ENCODE measurements at places on chromosomes 1 and 21.

- no peak for DNase-seq
Measured at GRCh38 chr21:16205527-16205926, 475.7 kb downstream of the USP25 start.

DNA sequence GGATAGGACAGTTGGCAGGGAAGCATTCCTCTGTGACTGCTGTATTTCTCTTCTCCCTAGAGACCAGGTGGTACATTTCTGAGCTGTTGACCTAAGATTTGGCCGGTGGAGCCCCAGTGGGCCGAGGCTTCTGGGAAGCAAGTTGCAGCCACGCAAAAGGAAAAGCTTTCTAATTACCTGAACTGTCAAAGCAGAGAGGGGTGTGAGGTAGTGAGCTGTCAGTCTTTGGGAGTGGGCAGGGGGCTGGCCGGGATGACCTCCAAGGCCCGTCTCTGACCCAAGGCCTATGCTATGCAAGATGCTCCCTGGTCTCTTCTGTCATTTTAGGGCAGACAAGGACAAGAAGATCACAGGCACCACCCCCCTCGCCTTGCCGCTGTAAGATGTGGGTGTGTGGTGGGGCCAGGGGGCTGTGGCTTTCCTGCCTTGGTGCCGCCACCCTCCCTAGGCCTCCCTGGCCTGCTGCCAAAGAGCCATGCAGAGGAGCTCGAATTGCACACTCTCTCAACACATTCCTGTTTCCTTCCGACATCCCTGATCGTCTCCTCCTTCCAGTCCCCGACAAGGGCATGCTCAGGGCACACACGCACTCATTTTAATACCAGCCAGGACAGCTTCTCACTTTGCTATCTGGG, 7.7 kb downstream of the PADI1 start:
- peak; percentile 71 for DNase-seq

DNA sequence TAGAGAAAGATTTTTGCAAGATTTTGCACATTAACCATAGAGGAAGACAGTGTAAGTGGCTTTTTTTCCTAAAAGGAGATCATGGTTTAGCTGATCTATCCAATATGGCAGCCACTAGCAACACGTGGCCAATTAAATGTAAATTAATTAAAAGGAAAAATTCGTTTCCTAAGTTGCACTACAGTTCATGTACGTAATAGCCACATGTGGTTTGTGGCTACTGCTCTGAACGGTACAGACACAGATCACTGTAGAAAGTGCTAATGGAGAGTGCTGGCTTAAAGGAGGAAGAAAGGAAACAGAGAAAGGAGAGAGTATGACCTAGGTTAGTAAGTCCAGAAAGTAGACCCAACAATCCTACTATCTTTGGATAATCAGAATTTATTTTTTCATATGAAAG, 170.8 kb downstream of the SIPA1L2 start:
- no peak for DNase-seq

DNA sequence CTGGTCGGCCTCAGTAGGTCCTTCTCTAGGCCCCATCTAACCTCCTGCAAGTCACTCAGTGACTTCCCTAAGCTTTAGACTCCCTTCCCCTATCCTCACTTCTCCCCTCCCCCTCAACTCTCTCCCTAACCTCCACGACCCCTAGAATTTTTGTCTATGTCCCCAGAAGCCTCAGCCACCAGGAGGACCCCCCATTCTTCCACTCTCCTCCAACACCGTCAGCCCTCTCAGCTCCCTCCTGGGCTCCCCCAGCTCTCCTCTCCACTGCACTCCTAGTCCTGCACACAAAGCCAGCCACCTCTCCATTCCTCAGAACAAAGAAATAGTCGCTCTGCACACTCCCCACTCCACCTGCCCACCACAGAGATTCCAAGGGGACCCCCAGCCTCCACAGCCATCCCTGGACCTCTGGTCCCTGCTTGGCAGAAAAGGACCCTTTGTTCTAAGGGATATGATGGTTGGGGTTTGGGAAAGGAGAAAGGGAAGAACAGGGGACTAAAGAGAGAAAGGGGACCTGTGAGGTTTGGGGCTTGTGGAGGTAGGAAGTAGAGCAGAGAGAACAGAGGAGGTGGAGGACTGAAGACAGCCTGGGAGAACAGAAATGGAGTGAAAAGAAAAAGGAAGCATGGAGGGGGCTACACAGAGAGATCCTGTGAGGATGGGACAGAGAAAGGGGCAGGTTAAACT, 2.8 kb downstream of the ARHGEF2 start:
- no peak for DNase-seq

GRCh38 chr1:34186741-34187494, 10.2 kb downstream of the C1orf94 start:
- no peak for DNase-seq

- DNase-seq, result no peak
Measured at GRCh38 chr1:161206411-161207140, 4.4 kb downstream of the NDUFS2 start.

DNA sequence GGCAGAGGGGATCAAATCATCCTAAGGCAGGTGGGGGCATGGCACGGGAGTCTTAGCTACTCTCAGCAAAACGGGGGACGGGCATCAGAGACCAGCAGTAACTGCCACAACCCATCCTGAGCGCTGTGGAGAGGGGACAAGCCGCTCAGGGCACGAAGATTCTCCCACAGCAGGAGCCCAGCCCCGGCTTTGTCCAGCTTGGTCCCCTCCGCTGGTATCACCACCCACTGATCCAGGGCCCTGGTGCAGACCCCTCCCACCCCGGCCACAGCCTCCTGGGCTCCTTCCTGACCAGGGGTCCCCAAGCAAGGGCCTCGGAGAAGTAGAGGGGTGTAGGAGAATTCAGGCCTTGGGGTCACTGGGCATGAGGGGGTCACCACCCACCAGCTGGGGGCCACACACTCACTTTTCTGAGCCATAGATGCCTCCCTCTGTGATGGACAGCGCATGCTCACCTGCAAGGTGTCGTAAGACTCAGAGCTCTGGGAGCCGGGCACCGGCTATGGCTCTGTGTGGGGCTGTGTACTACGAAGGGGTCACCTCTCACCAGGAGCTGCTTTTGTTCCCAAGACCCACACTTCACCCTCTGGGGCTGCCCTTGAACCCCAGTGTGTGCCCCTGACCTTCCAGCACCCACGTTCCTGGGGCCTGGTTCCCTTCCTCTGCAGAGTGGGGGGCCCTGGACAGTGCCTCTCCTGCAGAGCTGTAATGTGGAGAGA, 2.3 kb upstream of the SMIM1 start:
- no peak for DNase-seq

DNA sequence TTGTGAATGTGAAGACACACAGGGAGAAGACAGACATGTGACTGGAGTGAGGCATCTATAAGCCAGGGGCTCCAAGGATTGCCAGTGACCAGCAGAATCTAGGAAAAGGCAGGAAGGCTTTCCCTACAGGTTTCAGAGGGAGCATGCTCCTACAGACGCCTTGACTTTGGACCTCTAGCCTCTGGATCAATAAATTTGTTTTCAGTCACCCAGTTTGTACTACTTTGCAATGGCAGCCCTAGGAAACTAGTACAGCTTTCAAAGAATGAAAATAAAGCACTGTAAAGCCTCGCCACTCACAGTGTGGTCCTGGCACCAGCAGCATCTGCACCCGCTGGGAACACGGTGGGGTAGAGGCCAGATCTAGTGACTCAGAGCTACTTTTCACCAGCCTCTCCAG, 510.0 kb downstream of the LTN1 start:
- DNase-seq, result peak; percentile 21

DNA sequence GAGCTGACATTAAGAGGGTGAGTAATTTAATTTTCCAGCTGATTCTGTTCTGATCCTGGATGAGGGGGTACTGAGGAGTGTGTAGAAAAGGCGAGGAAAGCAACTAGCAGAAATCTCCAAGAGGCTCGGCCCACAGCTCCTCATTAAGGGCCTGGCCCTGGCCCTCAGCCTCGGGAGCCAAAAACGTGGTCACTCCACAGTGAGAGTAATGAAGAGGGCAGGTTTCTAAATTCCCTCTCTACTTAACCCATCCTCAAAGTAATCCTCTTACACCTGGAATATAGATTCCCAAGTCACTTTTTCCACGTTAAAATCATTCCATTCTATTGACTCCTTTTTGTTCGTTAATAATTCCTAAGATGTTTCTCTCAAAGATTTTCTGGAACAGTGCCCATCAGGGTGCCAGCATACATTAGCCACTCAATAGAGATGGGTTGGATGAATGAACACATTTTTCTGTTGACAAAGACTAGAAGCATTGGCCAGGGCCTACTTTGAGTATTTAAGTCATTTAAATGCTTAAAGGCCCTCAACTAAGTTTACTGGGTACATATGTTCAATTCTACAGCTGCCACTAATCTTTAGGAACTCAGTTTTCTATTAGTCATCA, 1.1 kb upstream of the COL11A1 start:
- no peak for DNase-seq

GRCh38 chr1:192401825-192402224, 85.0 kb downstream of the RGS21 start:
- peak; percentile 68 for DNase-seq

DNA sequence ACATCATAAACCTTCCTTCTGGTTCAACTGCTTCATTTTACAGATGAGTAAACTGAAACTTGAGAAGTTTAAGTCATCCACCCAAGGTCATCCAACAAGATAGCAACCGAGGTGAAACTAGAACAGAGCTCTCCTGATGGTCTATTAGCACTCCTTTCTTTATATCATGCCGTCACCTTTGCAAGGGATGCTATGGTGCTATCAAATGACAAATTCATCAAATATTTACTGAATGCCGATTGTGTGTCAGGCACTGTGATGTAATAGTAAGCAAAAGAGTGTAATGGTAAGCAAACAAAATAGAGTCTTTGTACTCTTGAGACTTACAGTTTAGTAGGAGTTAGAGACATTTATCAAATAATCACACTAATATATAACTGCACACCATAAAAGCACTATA, 14.0 kb upstream of the SGIP1 start:
- DNase-seq, result peak; percentile 41

- peak; percentile 56 for DNase-seq
Measured at GRCh38 chr1:195766709-195767108, 841.5 kb downstream of the KCNT2 start.

- peak; percentile 89 for DNase-seq
Measured at GRCh38 chr1:26372039-26372438, 511 bp downstream of the ZNF683 start.

- no peak for DNase-seq
Measured at GRCh38 chr1:96488777-96489176, 232.8 kb upstream of the PTBP2 start.

DNA sequence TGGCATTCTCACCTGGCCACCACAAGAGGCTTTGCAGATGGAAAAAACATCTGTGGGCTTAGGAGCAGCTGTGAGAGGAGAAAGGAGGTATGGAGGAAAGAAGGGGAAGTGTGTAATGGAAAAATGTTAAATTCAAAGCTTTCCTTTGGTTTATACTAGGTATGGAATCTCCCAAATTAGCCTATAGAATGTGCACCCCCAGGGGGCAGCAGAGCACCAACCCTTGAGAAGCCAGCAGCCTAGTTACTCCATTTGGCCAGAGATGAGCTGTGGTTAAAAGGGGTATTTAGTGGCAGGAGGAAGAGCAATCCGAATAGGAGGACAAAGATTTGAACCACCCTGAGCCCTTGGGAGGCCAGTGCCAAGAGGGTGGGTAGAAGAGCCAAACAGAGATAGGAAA, 97.5 kb upstream of the CTTNBP2NL start:
- DNase-seq, result peak; percentile 80

GRCh38 chr1:81467383-81467782, 333.4 kb upstream of the ADGRL2 start:
- DNase-seq, result no peak

DNA sequence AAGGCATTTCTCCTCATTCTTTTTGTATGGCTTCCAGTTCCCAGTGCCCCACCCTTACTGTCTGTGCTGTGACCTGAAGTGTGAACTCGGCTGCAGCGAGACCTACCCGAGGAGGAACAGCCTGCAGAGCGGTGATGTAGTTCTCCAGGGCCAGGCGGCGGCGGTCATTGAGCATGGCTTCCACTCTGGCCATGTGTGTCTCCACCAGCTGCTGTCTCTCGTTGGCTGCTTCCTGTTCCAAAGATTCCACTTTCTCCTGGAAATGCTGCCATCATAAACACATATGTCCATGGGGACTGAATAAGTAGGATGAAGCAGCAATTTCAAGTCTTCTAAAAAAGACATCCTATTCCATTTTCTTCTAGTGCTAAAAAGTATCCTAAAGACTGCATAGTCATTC, 195.6 kb downstream of the APP start:
- no peak for DNase-seq

DNA sequence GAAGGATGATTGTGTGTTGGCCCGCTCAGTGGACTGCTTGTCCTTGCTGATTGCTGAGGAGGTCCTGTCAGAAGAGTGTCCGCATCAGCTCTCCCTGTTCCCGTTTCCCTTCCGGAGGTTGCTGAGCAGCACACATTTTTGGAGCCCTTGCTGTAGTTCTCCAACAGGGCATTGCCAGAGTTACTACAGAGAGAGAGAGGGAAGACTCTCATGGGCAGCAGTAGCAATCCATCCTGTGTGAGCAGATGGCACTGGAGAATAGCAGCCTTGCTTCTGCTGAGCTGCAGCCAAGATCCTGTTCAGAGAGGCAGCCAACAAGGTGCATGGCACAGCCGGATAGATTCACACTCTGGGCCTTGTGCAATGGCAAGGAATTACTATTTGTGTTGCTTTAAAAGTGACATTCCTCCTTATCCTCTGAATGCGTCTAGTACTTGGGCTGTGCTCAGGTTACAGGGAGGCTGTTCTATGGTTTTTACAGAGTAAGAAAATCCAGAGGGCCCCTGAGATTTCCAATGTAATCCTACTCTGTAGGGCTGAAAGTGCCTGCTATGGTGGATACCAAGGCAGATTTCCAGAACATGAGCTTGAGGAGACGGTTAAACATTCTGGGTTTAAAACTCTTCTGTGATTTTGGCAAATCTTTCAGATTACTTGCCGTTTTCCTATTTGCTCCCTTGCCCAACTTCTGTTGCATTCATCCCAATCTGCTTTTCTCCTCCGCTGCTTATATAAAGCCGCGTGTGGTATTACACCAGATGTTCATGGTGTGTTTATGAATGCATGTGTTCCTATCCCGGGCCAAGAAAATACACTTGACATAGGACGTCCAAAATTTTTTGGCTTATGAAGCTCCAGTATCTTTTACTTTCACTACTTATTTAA, 27.4 kb downstream of the AK4 start:
- DNase-seq, result no peak

GRCh38 chr1:45518910-45519309, 2.8 kb downstream of the PRDX1 start:
- no peak for DNase-seq

- peak; percentile 28 for DNase-seq
Measured at GRCh38 chr1:25246600-25247023, 642 bp downstream of the RSRP1 start.

- no peak for DNase-seq
Measured at GRCh38 chr1:206135248-206135647, 18.1 kb upstream of the AVPR1B start.

- DNase-seq, result peak; percentile 84
Measured at GRCh38 chr1:154867064-154867825, 2.8 kb downstream of the KCNN3 start.

DNA sequence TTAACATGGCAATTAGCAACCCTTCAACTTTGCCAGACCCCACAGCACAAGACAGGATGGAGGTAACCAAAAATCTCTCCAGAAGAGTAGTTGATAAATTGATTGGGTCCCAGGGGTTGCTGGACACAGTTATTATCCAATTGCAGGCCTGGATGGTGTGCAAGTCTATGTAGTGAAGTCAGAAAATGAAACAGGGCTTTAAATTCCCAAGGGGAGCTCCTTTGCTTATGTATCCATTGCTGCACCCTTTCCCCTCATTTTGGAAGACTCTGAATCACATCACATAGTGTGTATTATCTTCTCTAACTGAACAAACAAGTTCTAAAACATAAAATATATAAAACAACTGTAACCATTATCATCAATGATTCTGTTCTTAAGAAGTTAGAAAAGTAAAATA, 550.2 kb downstream of the LMO4 start:
- no peak for DNase-seq
